Stomach (tissue), 19 donors: ENCODE measurements at places on chromosomes 16 and 17.
A peak's percentile ranks its signal among the peaks of the same experiment; 100 is the strongest.

GRCh38 chr16:85759631-85760419 lies 8.9 kb upstream of the C16orf74 start:
- peak; percentile 67 for DNase-seq

DNA sequence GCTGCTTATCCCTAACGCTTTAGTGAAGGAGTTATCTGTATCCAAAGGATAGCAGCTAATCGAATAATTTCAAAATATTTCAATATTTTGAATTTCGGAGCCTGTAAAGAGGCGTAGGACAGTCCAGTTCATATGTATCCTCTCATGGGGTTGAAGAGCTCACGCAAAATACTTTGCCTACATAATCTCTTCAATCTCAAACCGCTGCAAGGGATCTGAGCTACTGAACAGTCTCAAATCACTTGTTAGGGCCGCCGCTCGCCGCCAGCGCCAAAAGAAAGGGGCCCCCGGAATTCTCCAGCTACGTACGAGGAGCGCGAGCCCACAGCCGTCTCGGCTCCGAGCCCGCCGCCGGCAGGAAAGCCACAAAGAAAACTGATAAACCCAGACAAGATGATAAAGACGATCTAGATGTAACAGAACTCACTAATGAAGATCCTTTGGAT lies 601 bp upstream of the RFWD3 start:
- DNase-seq: peak; percentile 67

DNA sequence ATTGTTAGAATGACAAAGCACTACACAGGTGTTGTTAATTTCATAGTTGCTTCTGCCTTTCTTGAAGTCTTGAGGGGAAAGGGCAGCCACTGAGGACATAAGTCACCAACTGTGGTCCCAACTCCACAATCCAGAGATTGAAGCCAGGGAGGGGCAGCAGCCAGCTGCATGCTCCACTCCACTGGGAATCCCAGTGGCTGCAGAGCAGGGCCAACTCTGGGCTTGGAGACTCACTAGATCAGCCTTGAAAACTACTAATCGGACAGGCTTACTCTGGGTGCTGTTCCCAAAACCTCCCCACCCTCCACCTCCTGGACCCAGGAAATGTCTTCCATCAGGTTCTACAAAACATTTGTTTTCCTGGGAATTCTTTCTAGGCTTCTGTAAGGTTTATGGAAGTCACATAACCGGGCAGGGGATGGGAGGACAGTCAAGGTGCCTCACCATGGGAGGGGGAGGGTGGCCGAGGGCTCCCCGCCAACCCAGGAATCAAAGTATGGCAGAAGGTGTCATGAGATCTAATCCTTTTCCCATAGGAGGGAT lies 68.0 kb downstream of the MYH13 start:
- no peak for DNase-seq

DNA sequence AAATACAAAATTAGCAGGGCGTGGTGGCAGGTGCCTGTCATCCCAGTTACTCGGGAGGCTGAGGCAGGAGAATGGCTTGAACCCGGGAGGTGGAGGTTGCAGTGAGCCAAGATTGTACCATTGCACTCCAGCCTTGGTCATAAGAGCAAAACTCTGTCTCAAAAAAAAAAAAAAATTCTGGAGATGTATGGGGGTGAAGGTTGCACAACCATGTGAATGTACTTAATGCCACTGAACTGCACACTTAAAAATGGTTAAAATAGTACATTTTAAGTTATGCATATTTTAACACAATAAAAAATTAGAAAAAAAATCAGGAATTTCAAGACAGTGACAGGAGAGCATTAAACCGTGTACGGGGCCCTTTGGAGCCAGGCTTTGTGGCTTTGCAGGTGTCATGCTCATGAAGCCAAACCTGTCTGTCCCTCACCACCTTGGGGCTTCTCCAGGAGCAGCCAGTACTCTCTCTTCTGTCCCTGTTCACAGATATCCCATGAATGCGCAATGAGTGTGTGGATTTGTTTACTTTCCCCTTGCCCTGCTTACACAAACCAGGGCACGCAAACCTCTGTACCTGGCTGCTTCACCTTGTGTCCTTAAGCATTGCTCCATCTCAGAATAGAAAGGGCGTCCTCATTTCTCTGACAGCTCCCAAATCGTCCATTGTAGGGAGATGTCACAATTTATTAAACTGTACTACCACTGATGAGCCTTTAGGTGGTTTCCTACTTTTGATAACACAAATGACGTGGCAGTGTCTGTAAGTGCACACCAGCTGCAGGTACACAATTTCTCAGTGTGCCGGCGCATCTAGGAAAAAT lies 58.2 kb upstream of the CBX4 start:
- no peak for DNase-seq

DNA sequence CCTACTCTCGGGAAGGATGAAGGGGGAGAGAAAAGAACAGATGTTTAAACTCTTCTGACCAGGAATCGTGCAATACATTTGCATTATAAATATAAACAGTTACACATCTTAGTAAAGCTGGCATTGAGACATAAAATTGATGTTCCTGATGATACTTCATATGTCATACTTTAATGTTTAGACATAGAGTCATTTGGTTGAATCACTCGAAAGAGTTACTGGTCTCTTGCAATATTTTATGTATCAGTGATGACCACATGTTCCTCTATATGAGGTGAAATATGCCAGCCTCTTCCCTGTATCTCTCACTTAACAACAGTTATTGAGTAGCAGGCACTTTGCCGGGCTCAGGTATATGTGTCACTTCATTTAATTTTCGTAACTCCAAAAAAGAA lies 49.7 kb upstream of the PMFBP1 start:
- DNase-seq: no peak
